Activated T-helper 1 cell treated with anti-CD3 and anti-CD28 coated beads, Interleukin-12 subunit alpha, Interleukin-12 subunit beta, Interleukin-2, Interleukin-4 antibody, amounts not matched to agents 30 ng/mL and 10 ng/mL and 1 ng/mL, durations not matched to agents 14 hours and 24 hours and 36 hours (primary cell): ENCODE measurements at places on chromosomes 11 and 22. TPM values are rescaled to one million over a fixed set of nuclear protein-coding genes. Genes with fewer than 3 reads are reported as not detected.

SERPING1 gene
- total RNA-seq = not detected in 2 replicates

DNA sequence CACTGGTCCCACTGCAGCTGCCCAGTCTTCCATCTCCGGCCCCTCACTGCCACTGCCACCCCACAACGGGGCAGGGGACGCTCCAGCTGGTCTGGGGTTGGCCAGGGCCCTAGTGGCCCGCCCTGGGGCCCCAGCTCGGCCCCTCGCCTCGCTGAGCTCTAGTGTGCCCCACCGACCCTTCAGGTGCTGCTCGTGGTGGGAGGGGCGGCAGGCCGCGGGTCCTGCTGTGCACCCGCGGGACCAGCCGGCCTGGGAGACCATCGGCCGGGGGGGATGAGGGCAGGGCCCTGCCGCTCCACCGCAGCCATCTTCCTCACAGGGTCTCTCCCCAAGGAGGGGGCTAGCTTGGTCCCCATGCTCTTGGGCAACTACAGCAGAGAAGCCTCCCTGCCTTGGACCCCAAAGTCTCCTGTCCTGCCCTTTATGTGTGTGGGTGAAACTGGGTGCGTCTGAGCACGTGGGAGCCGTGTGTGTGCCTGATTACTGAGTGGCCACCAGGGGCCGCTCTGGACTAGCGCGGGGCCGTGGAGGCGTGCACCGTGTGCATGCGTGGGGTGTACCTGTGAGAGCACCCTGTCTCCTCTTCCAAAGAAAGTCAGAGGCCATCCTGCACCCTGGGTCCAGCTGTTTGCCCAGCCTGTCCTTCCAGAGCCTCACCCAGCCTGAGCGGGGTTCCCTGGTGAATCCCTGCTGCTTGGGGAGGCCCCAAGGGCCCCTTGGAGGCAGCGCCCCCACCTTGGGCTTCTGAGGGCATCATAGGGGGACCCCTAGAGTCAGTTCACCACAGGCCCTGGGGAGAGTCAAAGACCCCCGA lies 6.0 kb upstream of the ACR start:
- no peak overlapping the region for H3K4me3 ChIP-seq
- H3K36me3 ChIP-seq = no peaks in the 10 kb centered on the region
- H3K4me1 ChIP-seq = no peaks in the 10 kb centered on the region
- peak; percentile 22 for DNase-seq
- no peaks in the 10 kb centered on the region for H3K27me3 ChIP-seq

DNA sequence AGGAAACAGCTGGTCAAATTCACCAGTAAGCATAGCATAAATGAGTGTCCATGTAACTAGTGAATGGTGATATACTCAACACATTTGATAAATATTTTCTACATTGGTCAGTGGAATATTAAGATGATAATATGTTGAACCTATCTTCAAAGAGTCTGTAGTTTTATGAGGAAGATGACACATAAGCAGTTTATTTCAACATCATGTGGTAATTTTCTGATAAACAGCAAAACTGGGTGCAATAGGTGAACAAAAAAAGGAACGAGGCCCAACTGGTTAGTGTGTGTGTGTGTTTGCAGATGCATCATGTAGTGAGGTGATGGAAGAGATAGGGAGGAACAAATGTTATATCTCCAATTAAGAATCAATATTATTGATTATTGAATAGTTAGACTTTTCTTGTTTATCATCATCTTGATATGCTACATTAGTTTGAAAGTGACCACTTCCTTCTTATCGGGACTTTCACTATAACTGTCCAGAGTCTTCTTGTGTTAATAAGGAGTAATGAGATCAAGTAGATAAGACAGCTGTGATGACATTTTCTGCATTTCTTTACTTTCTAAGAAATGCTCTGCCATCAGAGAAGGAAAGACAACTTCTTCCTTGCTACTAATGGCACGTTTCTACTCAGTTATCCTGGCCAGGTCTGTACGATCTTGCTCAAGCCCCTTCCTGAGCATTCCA lies 270.7 kb downstream of the ETS1 start:
- no peak for DNase-seq
- H3K36me3 ChIP-seq = peaks cover 45% of the 10 kb centered on the region
- H3K4me3 ChIP-seq = peak overlapping the region; percentile 20
- H3K27me3 ChIP-seq = no peaks in the 10 kb centered on the region
- peak overlapping the region; percentile 69 for H3K27ac ChIP-seq

DNA sequence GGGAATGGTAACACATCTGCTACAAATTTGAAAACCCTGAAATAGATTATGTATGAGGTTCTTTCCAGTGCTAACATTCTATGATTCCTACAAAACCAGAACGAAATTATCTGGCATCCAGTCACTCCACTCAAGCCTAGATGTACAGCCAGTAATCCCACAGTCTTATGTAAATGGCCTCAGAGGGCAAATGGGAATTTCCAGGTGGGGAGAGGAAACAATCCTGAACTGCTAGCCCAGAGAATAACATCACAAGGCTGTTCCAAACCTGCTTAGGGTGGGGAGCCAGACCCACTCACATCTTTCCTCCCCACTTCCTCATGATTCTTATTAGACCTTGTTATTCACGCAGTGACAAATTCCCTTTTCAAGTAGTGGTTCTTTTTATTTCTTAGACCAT lies 3.5 kb downstream of the FIBIN start:
- H3K27ac ChIP-seq = no peak overlapping the region
- no peak overlapping the region for H3K4me3 ChIP-seq

- no peak for DNase-seq
- no peaks in the 10 kb centered on the region for H3K27me3 ChIP-seq
- no peak overlapping the region for H3K4me3 ChIP-seq
- peaks cover under 1% of the 10 kb centered on the region for H3K4me1 ChIP-seq
- no peak overlapping the region for H3K27ac ChIP-seq
Measured at GRCh38 chr11:28117712-28118111, 9.5 kb downstream of the METTL15 start.

DNA sequence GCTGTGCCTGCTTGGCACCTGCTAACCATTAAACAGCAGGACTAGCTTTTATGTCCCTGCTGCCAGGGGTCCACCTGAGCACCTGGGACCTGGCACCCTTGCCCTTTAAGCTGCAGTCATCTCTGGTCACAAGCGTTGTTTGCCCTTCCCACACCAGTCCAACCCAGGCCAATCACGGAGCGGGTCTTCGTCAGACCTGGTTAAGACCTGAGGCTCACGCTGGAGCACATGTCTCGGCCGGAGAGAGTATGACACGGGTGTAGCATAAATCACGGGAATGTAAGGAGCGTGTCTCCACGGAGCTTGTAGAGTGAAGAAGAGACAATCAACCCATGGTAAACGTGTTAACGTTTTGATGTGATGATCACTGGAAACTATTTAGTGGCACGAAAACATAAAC lies 847.3 kb downstream of the BRD1 start:
- H3K4me1 ChIP-seq = no peaks in the 10 kb centered on the region
- H3K36me3 ChIP-seq = no peaks in the 10 kb centered on the region
- DNase-seq = no peak
- no peaks in the 10 kb centered on the region for H3K27me3 ChIP-seq
- no peak overlapping the region for H3K27ac ChIP-seq

GRCh38 chr11:84947970-84948580 lies 679.1 kb downstream of the DLG2 start:
- H3K4me3 ChIP-seq = no peak overlapping the region
- H3K27ac ChIP-seq = no peak overlapping the region
- H3K4me1 ChIP-seq = no peaks in the 10 kb centered on the region
- H3K36me3 ChIP-seq = no peaks in the 10 kb centered on the region

GRCh38 chr11:1224491-1225385 lies 1.9 kb downstream of the MUC5B start:
- no peak overlapping the region for H3K27ac ChIP-seq
- no peaks in the 10 kb centered on the region for H3K36me3 ChIP-seq
- no peaks in the 10 kb centered on the region for H3K27me3 ChIP-seq
- no peak for DNase-seq

GRCh38 chr22:24067587-24068376 lies 56.7 kb downstream of the CABIN1 start:
- H3K27me3 ChIP-seq = no peaks in the 10 kb centered on the region
- DNase-seq = no peak
- peaks cover 49% of the 10 kb centered on the region for H3K36me3 ChIP-seq
- H3K4me3 ChIP-seq = no peak overlapping the region
- H3K4me1 ChIP-seq = no peaks in the 10 kb centered on the region

- DNase-seq = no peak
- H3K27me3 ChIP-seq = no peaks in the 10 kb centered on the region
- H3K4me3 ChIP-seq = no peak overlapping the region
- H3K27ac ChIP-seq = no peak overlapping the region
- peaks cover 14% of the 10 kb centered on the region for H3K36me3 ChIP-seq
Measured at GRCh38 chr11:121063728-121064127, 37.3 kb upstream of the TECTA start.

DNA sequence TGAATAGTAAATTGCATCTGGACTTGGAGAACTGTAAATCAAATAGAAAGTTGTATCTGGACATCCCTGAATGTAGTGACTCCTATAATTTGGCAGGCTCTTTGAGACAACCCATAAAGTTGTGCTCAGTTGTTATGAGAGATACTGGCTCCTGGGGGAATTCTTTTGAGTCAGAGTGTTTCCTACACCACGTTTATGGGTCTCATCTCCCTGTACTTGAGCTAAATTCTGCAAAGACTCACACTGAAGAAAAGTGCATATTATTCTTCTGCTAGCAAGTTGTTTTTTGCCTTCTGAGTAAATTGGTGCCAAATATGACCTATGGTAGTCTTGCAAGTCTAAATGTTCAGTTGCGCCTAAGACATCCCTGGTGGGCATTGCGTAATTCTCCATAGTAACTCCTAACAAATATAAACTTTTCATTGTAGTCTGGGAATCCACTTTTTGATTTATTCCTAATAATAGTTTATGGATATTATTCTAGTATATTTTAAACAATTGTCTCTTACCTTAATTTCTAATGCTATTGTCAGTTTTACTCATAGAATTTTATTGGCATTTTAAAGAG lies 5.0 kb downstream of the ZNF215 start:
- H3K27ac ChIP-seq = no peak overlapping the region
- peaks cover 16% of the 10 kb centered on the region for H3K27me3 ChIP-seq
- DNase-seq = no peak
- peaks cover 29% of the 10 kb centered on the region for H3K4me1 ChIP-seq
- H3K4me3 ChIP-seq = no peak overlapping the region

GRCh38 chr11:69674267-69674885 lies 777 bp downstream of the LTO1 start:
- no peak for DNase-seq
- peaks cover 4% of the 10 kb centered on the region for H3K27me3 ChIP-seq
- peak overlapping the region; percentile 81 for H3K27ac ChIP-seq
- H3K4me3 ChIP-seq = peak overlapping the region; percentile 97
